Stimulated activated CD8-positive, alpha-beta memory T cell treated with anti-CD3 and anti-CD28 coated beads, Interleukin-2, amount 100 ng/mL, for 1 hour (primary cell): ENCODE measurements at places on chromosomes 5 and 9.
A peak's percentile ranks its signal among the peaks of the same experiment; 100 is the strongest.

DNA sequence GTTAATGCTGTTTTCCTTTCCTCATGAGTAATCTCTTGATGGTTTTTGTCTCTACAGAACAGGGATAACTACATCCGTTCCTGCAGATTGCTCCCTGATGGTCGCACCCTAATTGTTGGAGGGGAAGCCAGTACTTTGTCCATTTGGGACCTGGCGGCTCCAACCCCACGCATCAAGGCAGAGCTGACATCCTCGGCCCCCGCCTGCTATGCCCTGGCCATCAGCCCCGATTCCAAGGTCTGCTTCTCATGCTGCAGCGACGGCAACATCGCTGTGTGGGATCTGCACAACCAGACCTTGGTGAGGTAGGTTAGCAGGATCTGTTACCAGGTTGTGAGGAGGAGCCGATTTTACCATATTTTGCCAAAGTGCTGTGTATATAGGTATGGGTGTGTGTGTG is 148.2 kb downstream of the TLE4 start:
- DNase-seq = no peak

GRCh38 chr5:23461576-23461975 is 45.8 kb upstream of the PRDM9 start:
- DNase-seq = no peak

GRCh38 chr9:34457266-34458012 is 931 bp downstream of the FAM219A start:
- peak; percentile 5 for DNase-seq

GRCh38 chr5:94544031-94544650 is 74.3 kb downstream of the KIAA0825 start:
- DNase-seq = no peak

DNA sequence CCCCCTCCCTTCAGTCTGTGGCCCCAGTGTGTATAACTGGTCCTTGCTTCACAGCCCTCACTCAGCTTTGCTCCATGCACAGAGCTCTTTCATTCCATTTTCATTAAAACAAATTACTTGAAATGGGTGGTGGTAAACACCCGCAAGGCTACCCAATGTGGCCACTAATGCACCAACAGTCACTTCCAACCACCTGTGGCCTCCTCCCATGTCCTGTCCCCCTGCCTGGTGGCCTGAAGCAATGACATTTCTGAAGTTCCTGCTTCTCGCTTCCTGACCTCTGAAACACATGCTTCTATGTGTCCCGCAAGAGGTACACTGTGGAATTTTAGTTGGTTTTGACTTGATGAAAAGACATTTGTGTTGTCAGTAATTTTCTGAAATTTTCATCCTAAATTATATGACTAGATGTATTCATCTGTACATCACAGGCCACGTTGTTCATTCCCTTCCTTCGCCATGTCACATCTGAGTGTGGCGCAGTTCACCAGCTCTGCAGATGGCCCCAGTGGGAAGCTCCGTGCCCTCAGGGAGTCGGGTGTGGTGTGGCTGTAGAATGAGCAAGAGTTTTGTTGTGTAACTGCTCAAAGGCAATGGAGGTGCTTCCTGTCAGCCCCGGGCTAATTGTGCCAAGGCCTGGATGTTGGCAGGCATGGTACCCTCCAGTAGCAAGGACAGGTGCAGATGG is 9.6 kb downstream of the ROPN1L start:
- DNase-seq = no peak

- no peak for DNase-seq
Measured at GRCh38 chr9:81607593-81608288, 81.6 kb downstream of the TLE1 start.

- no peak for DNase-seq
Measured at GRCh38 chr5:176781054-176781375, 29.3 kb upstream of the UNC5A start.

DNA sequence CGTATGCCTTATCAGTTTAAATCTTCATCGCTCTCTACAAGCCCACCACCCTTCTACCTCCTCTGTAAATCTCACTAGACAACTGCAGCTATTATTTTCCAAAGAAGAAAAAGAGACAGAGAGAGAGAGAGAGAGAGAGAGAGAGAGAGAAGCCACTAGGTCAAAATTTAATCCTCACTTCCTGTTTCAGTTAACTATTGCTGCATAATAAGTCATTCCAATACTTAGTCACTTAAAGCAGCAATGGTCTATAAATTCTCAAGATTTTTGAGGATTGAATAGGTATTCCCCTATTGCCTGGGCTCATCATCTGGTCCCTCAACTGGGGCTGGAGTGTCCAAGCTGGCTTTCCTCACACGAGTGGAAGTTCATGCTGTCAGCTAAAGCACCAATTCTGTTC is 68.8 kb downstream of the ITGA1 start:
- no peak for DNase-seq

DNA sequence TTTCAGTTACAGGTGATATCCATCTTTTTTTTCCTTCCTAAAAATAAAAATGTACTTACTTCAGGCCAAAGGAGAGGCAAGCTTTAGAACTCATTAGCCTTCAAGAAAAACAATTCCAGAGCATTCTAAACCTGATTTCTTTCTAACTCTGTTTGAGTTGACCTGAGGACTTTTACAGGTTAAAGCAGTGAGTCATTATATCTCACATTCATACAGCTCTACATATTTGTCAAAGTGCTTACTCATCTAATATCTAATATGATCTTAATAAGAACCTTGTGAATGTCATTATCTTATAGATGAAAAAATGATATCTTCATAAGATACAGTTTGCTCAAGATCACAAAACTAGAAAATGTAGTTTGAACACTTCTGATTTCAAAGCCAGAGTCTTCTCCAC is 149.2 kb upstream of the CDKN2B start:
- DNase-seq = no peak
